ENCODE measurements at places on chromosomes 4 and X.

GRCh38 chrX:111555406-111555958 is 44.0 kb downstream of the SERTM2 start:
- DNase-seq: no peak

DNA sequence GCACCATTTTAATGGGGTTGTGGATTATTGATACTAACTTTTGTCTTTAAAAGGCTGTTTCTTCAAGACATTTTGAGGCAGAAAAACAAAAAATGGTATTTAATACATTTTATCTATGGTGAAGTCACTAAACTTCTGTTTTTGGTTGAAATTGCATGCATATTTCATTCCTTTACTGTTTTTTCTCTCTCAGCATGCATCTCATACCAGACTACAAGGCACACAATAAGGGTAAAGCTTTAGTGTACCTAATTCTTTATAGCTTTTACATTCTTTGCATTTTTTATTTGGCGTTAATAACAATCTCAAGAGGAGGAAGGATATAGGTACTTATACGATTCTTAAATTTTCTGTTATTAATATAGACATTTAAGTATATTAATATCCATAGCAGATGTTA is 151.0 kb upstream of the DKK2 start:
- no peak for DNase-seq

DNA sequence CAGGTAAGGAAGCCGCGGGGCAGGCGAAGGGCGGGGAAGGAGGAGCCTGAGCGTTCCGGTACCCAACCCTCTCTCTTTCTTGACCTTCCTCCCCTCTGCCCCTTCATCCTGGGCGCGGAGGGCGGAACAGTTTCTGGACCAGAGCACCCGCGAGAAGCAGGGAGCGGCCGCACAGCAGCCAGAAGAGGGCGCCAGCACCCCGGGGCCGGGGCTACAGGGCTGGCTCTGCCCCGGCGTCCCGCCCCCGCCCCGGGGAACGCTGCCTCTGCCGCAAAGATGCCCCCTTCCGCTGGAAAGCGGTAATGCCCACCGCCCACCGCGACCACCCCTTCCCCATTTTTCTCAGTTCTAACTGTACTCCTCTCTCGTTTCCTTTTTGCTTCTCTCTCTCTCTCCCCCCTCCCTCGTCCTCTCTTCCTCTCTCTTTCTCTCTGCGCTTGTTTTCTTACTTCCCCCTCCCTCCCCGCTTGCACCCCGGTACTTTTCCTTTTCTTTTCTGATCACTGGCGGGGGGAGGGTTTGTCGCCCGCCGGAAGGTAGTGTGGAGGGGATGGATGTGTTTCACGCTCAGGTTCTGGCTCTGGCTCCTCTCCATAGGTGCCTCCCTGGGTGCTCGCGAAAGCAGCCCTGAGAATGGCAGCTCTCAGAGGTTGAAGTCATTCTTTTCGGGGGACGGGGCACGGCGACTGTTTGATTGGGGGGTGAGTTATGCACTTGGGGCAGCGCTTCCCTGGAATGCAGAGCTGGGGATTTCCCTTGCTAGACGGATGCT is 13.1 kb upstream of the PRDM8 start:
- peak; percentile 78 for DNase-seq

- DNase-seq: no peak
Measured at GRCh38 chr4:39568805-39569204, 41.6 kb upstream of the UGDH start.

DNA sequence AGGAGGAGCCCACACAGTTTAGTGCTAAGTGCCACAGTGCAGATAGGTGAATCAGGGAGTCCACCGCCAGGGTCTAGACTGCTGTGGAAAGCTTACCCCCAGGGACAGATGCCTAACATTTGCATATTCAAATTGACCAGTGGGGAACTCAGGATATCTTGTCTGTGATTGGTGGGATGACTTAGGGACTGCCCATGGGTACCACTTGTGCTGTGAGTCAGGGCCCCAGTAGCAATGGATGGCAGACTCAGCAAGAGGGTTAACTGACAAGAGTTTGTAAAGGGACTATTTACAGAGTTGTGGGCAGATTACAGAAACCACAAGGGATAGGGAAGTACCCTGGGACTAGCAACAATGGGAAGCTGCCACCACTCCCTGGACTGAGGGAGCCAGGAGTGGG is 282.1 kb downstream of the BCOR start:
- no peak for DNase-seq

DNA sequence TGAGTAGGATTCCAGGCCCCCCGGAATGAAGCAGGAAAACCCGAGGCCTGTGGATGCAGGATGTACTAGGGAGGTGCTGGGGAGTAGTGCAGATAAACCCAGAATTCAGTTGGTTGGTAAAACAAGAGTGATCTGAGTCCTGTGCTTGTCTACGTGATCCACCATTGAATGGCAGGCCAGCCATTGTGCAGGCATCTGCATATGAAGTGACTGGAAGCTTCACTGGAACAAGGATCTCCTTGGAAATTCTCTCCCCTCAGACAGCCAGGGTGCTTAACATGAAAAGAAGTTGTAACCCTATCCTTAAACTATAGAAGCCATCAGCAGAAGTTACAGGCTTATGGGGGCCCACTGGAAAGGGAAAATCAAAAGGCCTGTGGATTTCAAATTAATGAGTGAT is 656 bp upstream of the GSPT2 start:
- no peak for DNase-seq

GRCh38 chr4:86101410-86101809 is 258.4 kb downstream of the MAPK10 start:
- DNase-seq: no peak

DNA sequence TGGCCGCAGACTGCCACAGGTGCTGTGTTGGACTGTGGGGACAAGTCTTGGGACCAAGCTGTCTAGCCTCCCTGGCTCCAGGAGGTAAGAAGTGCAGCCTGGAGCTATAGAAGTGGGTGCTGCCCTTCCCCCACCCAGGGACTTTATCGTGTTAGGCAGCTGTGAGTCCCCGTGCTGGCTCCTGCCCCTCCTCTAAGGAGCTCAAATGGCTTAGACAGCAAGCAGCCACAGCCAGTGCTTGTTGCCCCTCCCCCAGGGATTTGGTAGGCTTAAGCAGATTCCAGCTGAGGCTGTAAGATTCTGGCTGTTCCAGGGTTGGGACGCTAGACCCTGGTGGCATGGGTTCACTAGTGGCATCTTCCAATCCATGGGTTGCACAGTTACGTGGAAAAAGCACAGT is 979.4 kb upstream of the PCDH10 start:
- DNase-seq: no peak

DNA sequence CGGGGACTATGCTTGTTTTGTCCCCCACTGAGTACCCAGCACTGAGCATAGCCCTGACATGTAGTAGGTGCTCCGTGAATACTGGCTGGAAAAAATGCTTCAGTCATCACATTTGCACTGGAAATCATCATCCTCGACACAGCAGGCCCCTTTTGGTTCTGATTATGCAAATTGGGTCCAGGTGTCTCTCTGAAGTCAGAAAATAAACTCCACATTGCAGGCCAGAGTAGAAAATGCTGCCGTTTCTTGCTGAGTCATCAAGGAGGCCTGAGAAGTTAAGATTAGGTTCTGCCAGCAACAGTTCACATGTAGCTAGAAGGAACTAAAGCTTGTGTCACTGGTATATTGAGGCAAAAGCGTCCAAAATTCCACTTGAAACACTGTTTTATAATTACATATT is 15.0 kb upstream of the STK32B start:
- DNase-seq: no peak

GRCh38 chrX:46465203-46465602 is 80.0 kb downstream of the ZNF674 start:
- no peak for DNase-seq

DNA sequence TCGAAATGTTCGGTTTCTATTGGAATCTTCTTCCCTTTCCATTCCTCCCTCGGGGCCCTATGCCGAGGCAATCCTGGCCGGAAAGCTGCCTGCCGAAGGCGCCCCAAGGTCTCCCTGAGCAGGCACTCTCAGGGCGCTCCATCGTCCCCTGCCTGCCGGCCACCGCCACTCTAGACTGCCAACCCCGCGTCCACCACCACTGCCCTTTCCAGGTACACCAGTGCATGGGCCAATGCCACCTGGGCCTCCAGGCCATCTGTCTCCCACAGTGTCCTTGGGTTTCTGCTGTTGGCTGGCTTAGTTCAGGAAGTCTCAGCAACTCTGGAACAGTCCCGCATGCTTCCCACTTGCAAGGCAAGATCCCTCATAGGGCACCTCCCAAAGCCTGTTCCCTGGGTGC is 14.6 kb downstream of the CTAG1A start:
- no peak for DNase-seq

DNA sequence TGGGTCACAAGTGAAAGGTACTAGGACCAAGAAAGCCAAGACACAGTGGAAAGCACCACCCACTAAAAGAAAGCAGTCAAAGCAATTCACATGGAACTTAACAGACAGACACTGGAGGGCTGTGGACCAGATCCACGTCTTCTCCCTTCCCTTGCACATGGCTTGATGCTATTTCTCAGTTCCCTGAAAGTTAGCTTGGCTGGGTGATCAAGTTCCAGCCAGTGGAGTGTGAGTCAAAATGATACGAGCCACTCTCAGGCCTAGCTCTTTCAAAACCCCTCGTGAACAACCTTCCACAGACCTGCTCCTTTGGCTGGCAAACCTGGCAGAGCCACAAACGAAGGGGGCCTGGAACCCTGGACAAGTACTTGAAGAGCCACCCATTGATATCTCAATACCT is 52.0 kb downstream of the RELL1 start:
- DNase-seq: no peak

- no peak for DNase-seq
Measured at GRCh38 chr4:108417923-108418322, 202.5 kb upstream of the RPL34 start.

DNA sequence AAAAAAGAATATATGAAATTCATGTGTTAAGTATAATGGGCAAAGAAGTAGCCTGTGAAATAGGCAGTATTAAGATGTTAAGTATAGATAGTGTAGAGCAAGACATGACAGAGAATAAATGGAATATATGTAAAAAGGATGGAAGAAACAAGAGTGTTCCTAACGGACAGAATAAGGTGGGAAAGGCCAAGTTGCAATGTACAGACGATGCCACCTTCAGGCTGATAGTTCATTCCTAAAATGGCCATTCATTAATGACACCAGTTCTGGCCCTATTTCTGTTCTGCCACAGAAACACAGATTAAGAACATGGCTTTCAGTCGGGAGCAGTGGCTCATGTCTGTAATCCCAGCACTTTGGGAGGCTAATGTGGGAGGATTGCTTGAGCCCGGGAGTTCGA is 4.4 kb upstream of the FAM184B start:
- no peak for DNase-seq

GRCh38 chrX:130857207-130857606 is 45.8 kb downstream of the ENOX2 start:
- no peak for DNase-seq

- DNase-seq: no peak
Measured at GRCh38 chrX:143571521-143571920, 54.2 kb upstream of the SPANXN3 start.

DNA sequence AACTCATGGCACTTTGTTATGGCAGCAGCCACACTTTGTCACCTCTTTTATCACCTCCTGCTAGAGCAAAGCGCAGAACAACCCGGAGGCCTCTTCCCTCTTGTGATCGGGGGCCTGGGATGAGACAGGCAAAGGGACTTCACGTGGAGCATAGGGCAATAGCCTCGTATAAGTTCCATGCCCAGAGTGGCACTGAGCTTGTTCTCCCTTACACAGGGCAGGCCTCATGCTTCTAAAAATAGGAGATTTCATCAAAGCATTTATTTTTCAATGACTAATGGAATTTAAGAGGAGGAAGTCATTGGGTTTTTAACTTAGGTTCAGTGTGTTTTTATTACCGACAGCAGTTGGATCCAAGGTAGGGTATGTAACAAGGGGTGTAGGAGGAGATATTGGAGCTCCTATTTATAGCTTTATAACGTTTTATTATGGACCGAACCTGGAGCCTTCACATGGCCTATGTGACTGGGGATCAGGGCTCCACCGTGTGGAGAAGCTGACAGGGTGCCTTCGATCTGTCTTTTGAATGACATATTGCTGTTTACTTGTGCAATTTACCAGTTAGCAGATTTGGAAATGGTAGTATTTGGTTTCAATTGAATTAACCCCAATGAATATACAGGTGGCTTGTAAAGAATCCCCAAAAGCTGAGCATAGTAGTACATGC is 93.8 kb downstream of the SLC2A9 start:
- DNase-seq: no peak

GRCh38 chr4:129929984-129930383 is 834.0 kb downstream of the C4orf33 start:
- no peak for DNase-seq

DNA sequence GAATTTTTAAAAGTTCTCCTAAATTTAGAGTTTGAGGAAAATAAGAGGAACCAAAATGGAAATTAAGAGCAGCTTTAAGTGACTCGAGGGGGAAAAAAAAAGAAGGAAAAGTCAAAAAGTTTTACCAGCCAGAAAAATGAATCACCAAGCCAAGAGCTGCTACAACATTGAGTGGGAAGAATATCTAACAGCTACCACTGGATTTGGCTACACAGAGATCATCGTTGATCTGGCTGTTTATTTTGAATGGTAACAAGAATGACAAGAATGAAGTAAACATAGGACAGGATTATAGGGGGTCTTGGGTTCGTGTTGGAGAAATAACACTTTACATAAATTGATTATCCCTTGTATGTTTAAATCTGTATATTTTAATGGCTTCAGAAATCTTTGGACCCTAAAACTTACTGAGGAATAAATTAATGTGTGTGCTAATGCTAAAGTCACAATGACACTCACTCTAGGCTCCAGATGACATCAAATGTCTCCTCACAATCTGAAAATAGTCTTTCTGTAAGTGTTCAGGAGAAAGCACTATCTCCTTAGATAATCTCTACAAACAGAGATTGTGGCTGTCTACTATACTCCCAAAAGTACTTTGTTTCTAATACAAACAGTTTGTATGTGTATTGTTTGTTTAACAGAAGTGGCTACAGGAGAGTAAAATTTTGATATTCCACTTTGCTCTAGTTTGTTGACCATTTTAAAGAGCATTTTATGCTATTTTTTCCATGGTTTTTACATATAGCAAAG is 3.1 kb upstream of the CSN3 start:
- DNase-seq: no peak

DNA sequence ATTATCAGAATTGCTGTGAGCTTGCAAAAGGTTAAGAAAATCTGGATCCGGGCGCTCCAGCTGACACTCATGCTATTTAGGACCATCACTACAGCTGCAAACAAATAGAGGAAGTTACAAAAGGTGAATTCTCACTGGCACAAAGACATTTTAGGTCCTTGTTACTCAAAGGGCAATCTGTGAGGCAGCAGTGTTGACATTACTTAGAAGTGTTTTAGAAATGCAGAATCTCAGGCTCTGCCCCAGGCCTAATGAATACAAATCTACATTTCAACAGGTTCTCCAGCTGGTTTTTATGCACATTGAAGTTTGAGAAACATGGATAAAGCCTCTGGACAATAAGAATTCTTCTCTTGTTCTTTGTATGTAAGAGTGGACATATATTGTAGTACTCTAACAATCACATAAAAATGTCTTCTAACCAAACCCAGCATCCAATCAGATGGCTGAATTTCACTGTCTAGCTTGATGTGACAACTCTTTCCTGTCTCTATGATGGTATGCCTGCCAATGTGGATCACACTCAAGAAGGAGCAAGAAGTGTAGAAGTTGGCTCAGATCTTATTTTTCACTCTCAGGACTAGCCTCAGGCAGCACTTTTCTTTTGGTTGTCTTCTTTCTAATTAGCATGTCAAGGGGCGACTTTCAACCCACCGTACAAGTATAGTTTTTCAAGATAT is 18.8 kb downstream of the SLC7A11 start:
- no peak for DNase-seq

GRCh38 chrX:44314808-44315207 is 28.7 kb downstream of the EFHC2 start:
- DNase-seq: no peak
